ENCODE measurements at places on chromosomes 5 and 9.

DNA sequence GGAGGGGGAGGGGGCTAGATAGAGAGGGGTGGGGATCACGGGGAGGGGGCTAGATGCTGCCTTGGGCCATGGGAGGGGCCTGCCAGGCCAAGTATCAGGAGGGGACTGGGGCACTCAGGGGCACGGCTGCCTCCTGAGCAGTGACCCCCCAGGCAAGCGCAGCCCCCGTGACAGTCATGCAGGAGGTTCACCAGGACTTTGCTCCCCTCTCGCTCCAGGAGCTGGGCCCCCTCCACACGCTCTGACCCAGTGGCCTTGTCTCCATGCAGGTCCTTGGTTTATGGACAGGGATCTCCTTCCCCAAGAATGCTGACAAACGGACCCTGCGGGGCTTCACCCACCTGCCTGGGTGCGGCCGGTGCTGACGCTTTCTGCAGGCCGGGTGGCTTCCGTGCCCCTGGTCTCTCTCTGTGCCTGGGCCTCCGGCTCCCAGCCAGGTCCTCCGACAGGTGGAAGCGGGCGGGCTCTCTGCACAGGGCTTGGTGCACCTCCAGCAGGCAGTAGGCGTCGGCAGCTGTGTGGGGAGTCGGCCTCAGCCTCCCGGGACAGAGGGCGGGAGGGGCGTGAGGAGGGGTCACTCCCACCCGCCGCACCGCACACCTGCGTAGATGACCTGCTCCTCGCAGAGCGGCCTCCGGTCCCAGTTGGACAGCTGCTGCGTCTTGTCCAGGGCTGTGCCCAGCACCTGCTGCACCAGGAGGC is 46.8 kb upstream of the NRARP start:
- no peak for DNase-seq

DNA sequence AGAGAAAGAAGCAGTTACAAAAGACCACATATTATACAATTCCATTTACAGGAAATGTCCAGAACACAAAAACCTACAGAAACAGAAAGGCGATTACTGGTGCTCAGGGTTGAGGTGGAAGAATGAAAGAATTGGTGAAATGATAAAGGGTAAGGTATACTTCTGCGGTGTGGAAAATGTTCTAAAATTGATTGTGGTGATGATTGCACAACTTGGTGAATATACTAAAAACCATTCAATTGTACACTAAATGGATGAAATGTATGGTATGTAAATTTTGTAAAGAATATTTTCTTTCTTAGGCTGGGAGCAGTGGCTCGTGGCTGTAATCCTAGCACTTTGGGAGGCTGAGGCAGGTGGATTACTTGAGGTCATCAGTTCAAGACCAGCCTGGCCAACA is 72.3 kb downstream of the UBAP2 start:
- DNase-seq, result no peak

DNA sequence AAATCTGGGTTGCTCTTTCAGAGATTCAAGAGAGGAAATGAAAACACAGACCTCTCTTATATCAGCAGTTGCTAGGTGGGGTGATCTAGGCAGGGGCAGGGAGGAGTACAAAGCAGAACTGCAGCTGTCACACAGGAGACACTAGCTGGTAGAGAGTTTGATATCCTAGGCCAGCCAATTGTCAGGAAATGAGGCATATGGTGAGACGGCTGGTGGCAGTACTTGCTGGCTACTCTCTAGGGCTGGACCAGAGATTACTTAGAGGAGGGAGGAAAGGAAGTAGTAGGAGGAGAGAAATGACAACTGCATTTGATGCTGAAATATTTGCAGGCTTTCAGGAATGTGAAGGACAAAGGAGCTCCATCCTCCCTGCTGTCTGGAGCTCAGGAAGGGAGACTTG is 113.8 kb downstream of the TRIM32 start:
- DNase-seq, result peak; percentile 38

- no peak for DNase-seq
These were observed 24.6 kb upstream of the SPIN1 start for GRCh38 chr9:88363661-88364060.

Measured in Ammon's horn (tissue), 1 donor.